ENCODE measurements at places on chromosomes 4 and X. TPM values are rescaled to one million over a fixed set of nuclear protein-coding genes. Genes with fewer than 3 reads are reported as not detected.

DNA sequence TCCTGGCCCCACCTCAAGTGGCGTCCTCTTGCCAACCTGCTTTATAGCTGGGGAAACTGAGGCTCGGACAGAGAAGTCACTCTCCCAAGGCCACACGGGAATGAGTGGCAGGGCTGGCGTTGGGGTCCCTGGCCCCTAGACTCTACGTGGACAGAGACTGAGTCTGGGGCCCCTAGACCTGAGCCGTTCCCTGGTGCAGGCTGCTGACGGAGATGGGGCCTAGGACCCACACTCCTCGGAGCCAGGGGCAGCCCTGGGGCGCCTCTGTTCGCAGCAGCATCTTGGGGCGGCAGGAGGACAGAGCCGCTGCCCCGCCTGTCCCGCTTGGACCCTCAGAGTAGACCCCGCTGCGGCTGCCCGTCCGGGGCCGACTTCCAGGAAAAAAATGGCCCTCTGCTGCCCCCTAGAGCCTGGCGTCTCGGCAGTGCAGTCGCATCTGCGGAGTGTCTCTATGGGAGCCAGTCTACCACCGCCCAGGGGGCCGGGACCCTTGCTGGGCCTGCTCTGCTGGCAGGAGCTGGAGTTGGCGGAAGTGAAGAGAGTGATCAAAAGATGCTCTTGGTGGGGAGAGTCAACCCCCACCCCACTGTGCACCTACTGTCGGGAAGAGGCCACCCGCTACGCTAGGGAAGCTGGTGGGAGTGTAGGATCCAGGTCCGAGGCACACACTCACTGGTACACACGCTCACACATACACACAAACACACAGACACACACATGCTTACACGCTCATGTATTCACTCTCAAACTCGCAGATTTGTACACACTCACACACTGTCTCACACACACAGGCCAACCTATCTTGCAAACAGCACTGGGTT is 220.1 kb downstream of the AFAP1 start:
- DNase-seq = no peak

- DNase-seq = peak; percentile 47
Measured at GRCh38 chrX:20267931-20268701, 1.4 kb upstream of the RPS6KA3 start.

DNA sequence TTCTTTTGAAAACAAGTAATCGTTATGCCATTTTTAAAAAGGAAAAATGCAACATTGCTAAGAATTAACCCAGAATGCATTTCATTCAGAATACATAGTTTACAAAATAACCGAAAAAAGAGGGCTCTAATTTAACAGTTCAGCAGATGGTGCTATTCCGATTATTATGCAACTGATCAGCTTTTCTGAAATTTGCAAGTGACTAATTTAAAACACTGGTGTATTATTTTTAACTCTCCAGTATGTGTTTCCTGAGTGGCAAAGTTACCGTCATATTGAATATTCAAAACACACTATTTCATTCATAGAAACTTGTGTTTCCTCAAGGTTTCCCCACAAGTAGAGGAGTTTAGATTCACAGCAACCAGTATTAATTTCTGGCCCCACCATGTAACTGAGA is 21.1 kb downstream of the ZBTB49 start:
- no peak for DNase-seq

- no peak for DNase-seq
Measured at GRCh38 chr4:110848787-110849186, 225.9 kb upstream of the PITX2 start.

GRCh38 chr4:83138946-83139345 is 24.4 kb upstream of the PLAC8 start:
- DNase-seq = no peak

DNA sequence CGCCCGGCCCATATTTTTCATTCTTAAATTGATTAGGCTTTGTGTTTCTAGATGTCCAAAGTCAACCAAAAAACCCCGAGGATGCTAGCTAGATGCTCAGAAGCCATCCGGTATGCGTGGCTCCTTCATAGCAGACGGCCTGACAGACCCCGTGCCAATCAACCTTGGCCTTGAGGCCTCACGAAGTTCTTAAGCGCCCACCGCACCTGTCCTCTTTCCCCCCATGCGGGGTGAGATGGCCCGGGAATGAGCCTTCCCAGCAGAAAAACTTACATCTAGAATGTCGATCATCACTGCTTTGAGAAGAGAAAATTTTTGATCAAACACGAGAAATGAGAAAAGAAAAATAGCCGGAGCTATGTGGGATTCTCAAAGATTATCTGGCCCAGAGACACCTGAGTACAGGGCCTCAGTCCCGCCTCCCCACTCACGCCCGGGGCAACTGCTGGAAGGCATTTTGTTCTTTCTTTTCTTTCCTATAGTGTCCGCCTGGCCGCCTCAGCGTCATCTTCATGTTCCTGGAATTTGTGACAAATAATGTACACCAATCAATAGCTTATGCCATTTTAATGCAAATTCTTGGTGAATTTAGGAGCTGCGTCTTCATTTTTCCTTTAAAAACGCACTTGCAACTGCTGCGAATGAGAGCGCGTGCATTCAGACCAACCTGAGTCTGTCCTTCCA is 1.6 kb upstream of the NAT8L start:
- DNase-seq = no peak

GRCh38 chr4:68367835-68368234 is 17.9 kb upstream of the YTHDC1 start:
- DNase-seq = no peak

DNA sequence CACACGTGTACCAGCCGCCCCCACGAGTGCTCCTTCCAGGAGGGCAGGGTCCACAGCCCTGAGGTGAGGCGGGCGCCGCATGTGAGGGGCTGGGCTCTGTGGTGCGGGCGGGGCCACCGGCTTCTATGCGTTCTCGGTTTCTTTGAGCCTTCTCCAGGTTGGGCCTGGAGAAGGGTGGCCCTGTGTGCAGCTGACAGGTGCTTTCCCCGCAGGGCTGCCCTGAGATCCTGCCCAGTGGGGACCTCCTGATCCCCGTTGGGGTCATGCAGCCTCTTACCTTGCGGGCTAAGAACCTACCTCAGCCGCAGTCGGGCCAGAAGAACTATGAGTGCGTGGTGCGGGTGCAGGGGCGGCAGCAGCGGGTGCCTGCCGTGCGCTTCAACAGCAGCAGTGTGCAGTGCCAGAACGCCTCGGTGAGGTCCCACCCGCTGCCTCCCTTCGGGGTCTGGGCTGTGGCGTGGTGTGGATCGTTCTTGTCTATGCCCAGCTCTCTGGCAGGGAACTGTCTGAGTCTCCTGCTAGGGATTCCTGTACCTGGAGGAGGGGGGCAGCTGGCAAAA is 6.8 kb downstream of the PLXNA3 start:
- DNase-seq = no peak

- DNase-seq = no peak
Measured at GRCh38 chr4:128459547-128459946, 171.9 kb upstream of the PGRMC2 start.

DNA sequence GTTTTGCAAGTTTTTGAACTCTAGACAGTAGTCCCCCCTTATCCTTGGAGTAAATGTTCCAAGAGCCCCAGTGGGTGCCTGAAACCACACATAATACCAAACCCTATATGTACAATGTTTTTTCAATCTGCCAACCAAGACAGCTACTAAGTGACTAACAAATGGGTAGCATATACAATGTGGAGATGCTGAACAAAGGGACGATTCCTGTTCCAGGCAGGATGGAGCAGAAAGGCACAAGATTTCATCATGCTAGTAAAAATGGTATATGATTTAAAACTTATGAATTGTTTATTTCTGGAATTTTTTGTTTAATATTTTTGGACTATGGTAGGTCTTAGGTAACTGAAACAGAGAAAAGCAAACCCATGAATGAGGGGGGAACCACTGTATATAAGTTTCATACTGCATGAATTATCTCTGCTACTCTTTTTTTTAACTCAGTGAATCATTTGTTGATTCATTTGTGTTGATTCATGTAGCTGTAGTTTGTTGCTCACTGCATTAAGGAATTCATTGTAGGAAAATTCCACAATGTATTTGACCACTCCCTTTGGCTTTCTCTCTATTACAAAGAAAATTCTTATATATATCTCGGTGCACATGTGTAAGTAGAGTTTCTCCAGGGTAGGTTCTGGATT is 21.9 kb upstream of the ANXA3 start:
- DNase-seq = peak; percentile 34

DNA sequence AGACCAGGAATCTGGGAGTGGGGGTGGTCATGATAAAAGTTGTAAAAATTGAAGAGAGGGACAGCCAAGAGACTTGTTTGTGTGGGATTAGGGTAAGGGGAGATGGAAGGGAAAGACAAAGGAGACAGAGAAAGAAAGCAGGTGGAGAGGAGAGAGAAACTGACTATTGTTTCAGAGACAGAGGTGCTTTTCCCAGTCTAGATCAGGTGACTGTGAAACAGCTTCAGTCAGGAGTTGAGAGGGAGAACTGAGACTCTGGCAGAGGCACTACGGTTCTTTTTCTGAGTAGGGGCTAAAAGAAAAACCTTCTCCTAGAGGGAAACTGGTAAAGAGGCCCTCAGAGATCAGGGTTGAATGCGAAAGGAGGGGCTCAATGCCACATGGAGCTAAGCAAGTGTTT is 106.4 kb downstream of the KDR start:
- DNase-seq = no peak

DNA sequence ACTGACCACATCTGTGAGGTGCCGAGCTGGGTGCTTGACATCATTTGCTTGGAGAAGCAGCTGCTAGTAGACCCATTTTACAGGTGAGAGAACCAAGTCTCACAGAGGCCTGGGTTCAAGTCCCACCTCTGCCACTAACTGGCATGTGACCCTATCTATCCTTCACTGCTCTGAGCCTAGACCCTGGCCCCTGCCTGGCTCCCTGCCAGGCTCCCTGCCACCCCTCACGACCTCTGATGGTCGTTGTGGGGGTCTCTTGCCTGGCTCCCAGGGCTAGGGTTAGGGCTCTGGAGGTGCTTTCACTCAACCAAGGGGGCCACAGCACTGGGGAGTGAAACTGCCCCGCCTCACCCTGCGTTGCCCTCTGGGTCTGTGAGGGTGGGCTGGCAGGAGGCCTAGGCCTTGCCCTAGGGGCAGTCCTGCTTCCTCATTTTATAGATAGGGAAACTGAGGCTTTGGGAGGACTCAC is 7.2 kb upstream of the ADD1 start:
- no peak for DNase-seq

DNA sequence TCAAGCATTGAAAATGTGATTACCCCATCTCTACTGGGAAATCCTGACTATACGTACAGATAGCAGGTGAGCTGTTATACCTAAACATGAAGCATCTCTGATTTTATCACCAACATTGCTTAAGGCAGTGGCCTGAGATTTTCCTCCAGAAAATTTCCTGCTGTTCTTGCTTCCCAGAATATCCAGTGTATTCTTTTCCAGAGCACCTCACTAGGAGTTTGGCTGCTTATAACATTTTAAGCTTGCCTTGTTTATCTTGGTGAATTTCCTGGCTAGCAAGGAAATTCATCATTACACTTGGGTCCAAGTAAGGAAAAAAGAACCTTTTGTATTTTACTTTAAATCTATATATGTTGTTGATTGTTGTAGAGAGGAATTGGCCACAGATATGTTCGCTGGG is 73.0 kb upstream of the CLCN4 start:
- no peak for DNase-seq

DNA sequence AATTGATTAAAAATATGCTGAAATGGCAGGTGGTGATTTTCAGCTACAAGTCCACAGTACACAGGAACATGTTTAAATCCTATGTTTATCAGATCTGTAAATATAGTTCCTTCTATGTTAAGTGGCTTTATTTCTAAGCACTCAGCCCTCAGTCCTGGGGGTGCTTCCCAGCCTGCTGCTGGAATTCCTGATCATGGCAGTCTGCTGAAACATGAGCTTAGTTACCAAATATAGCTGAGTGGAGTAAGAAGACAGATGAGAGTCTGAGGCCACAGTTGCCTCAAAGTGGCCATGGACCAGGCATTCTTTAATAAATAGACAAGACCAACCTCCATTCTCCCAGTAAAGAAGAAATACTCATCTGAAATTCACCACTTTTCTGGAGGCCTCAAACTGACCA is 17.1 kb upstream of the DDX60 start:
- no peak for DNase-seq

GRCh38 chr4:94947681-94948108 is 189.9 kb downstream of the BMPR1B start:
- no peak for DNase-seq

DNA sequence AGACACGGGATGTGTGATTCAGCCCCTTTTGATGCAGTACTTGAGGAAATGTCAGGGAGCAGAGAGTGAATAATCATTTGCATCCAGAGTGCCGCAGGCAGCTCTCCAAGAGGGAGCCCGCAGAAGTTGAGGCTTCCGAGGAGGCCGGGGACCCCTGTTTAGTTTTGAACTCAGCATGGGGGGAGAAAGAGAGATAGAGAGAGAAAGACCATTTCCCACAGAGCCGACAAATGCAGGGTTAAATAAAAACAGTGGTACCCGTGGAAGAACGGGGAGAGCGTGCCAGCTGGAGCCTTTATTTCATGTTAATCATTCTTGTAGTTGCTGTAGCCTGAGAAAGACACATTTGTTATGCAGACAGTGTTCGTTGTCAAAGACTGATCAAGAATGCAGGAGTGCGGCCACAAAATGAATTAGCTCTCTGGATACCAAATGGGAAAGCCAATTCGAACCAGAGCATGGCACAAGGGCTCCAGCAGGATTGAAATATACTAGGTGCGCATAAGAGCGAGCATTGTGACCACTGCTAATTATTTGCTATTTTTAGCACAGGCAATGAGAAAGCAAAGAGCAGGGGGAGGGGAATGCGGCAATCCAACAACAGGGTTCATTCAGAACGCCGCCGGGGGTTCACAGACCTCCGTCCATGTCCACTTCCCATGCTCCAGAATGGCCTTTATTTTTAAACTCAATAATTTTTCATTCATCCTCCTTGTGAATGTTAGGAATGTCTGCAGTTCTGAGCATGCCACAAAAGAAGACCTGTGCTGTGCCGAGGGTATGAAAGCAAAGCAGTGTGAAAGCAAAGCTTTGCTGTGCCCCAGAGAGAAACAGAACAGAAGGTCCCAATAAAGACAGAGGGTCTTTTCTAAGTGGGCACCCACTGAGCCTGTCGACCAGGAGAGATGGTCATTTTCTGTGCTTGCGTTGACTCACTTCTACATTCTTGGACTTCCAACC is 243.9 kb upstream of the VCX3A start:
- peak; percentile 0 for DNase-seq

GRCh38 chr4:44983083-44983482 is 256.7 kb upstream of the GNPDA2 start:
- DNase-seq = no peak

DNA sequence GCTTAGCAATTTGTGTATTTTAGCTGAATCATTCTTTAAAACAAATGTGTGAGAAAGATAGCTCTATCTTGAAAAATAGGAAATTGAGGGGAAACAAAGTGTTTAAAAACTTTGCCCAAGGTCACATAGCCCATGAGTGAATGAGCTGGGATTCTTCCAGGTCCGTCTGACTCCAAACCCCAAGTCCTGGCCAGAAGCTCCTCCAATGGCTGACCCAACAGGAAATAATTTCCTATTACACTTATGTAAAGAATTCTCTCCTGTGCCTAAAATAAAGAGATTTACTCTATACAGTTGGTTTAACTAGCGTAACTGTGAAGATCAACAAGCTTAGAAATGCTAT is 287.6 kb downstream of the ARHGAP24 start:
- DNase-seq = peak; percentile 85

The PNMA6A gene
- total RNA-seq = not detected

The AP1S2 gene
- 95.9 TPM for total RNA-seq

The SERTM2 gene
- total RNA-seq = not detected

The KLB gene
- not detected for total RNA-seq

The UGT2B15 gene
- total RNA-seq = not detected

The FRMD7 gene
- total RNA-seq = not detected

Measured in M059J (cell line).